ENCODE measurements at places on chromosomes 4 and X.
A peak's percentile ranks its signal among the peaks of the same experiment; 100 is the strongest.

GRCh38 chr4:4762909-4763821, 96.3 kb upstream of the MSX1 start:
- DNase-seq: peak; percentile 45

DNA sequence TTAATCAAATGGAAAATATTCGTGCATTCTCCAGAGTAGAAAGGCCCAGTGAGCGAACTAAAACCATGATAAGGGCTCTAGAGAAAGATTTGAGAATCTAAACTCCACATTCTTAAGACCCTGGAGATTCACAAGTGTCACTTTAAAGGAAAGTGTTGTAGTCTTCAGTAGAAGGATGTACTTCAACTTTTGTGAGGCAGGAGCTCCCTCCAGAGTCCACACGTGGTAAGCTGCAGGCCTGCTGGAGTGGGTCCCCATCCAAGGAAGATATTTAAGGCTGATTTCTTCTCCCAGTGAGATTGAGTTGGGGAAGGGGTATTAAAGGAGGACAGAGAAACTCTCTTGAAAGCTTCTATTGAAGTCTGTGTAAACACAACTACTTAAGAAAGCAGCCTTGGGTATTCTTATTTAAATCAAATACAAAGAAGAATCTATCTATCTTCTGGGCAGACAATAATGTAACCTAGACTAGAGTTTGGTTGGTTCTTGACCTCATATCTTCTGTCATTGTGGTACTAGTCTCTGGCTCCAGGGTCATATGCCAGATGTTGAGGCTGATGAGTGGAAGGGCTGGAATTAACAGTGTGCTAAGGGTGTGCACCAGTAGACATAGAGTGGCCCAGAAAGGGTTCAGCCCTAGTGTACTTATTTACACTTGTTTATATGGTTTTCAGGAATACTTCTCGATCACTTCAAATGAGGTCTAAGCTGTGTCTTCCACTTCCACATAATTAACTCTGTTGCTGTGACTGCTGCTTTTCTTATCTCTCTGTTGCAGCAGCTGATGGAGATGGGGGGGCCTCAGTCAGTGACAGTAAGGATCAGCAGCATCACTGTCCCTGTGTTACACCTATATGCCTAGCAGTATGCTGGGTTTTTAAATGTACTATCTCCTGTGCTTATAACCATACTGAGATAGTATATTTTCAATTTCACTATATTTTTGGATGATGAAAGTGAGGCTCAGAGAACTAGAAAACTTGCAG, 76.1 kb downstream of the HMGB2 start:
- peak; percentile 60 for DNase-seq

GRCh38 chrX:31543634-31544033, 471.8 kb upstream of the FTHL17 start:
- DNase-seq: peak; percentile 2

GRCh38 chrX:716136-716535, 85.5 kb downstream of the SHOX start:
- no peak for DNase-seq

DNA sequence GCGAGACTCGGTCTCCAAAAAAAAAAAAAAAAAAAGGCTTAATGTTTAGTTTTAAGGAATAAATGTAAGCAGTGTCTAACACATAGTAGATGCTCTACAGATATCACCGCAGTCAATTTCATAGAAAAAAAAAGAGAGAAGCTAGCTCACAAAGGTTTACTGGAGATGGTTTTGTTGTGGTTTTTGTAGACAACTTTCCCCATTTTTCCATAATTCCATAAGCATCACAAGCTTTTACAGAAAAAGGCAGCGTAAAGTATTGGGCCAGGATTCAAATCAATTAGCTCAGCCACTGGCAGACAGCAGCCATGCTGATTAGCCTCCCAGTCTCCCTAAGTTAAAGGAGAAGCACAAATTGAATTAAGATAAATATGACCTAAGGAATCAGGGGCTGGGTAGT, 1.5 kb downstream of the GRSF1 start:
- no peak for DNase-seq

DNA sequence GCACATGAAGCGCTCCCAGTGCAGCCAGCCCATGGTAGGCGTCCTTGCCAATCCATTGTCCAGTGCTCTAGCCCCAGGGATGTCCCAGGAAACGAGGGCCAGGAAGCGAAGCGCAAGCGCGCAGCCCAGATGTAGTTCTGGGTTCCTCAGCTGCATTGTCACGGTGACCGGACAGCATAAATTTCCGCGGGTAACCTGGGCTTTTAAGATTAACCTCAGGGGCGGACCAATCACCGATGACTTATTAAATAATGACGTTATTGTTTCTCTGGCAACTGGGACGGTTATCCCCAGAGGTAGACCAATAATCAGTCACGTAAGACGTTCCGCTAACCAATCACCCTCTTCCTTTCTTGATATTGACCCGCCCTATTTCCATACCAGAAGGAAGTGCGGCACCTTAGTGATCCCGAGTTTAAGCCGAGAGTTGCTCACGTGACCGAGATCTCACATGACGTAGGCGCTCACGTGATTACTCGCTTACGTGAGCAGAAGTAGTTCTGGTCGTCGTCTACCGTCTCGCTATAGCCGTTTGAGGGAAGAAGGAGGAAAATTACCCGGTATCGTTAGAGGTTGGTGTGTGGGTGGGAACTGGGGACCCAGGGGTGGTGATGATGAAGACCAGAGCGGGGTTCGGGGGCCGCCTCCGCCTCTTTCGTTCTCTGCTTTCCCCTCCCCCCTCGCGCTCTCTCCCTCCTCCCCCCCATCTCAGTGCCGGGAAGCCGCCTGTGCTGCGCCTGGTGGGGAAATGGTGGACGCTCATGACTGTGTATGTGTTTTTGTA, at the start of the genes GLA and HNRNPH2:
Gene GLA, minus strand, starts transcription at position 178 of the 784 bp plus-strand sequence. Its CDS starts 22 bp downstream, at position 156.
Gene HNRNPH2, plus strand, starts transcription at position 475 of the 784 bp plus-strand sequence. CDS start 3,767 bp downstream, outside the sequence.
- peak; percentile 95 for DNase-seq

- peak; percentile 11 for DNase-seq
Observed at GRCh38 chrX:15497865-15498264, 2.7 kb upstream of the BMX start.

GRCh38 chr4:143375326-143376073, 38.8 kb downstream of the GAB1 start:
- no peak for DNase-seq

DNA sequence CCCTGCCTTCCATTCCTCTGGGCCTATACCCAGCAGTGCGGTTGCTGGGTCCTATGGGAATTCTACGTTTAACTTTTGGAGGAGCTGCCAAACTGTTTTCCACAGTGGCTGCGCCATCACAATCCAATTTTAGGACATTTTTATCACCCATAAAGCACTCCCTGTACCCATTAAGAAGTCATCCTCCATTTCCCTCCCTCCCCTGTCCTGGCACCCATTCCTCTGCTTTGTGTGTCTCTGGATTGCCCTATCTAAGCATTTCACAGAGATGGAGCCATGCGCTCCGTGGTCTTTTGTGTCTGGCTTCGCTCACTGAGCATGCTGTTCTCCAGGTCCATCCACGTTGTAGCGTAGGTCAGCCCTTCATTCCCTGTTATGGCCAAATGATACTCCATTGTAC, 1.7 kb upstream of the OPN1LW start:
- DNase-seq: no peak

DNA sequence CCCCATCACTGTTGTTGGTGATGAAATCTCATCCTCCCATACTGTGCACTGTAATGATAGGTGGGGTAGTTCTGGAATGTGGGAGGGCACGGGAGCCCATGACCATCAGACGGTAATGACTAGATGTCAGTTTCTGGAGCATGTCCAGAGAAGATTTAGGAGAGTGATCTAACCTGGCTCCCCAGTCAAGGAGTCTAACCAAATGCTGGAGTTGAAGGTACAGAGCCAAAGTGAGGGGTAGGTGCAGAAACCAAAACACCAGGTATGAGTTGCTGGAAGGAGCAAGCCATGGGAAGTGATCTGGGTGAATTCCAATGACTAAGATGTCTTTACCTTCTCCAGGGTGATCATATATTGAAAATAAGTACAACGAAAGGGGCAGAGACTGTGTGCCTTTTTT, 296.9 kb downstream of the INPP4B start:
- no peak for DNase-seq

- no peak for DNase-seq
Observed at GRCh38 chr4:15117270-15117946, 115.1 kb downstream of the CPEB2 start.

GRCh38 chrX:64975491-64975890, 759 bp downstream of the ZC4H2 start:
- DNase-seq: peak; percentile 19

DNA sequence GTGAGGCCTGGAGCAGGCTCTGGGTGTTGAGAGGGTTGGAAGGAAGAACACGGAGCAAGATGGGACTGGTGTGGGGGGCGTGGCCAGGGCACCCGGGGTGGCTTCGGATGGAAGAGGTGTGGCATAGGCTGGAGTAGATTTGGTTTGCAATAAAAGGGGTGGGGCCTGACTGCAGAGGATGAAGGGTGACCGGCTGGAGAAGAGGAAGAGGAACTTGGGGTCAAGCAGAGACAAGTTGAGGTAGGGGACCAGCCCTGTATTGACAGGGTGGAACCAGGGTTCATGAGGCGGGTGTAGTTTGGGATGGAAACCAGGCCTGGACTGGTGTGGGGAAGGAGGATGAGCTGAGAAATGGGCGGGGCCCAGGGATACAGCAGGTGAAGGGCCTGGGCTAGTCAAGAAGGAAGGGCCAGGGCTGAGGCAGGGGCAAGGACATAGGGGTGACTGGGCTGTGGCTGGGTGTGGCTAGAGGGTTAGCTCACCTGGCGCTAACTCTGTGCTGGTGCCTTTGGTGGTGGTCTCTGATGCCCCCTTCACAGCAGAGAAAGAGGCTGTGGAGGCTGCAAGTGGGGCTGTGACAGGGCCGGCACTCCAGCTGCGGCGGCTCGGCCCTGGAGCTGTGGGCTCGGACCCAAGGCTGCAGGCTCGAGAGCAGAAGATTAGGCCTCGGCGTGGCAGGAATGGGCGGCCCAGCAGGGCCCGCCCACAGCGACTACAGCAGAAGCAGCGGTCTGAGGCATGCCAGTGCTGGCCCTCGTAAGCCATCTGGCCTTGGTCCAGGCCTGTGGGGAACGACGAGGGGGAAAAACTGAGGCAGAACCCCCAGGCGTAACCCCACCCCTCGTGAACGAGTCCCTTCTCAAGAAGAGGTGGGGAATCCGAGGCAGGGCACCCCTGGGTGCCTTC, 5.0 kb downstream of the PLP2 start:
- no peak for DNase-seq

DNA sequence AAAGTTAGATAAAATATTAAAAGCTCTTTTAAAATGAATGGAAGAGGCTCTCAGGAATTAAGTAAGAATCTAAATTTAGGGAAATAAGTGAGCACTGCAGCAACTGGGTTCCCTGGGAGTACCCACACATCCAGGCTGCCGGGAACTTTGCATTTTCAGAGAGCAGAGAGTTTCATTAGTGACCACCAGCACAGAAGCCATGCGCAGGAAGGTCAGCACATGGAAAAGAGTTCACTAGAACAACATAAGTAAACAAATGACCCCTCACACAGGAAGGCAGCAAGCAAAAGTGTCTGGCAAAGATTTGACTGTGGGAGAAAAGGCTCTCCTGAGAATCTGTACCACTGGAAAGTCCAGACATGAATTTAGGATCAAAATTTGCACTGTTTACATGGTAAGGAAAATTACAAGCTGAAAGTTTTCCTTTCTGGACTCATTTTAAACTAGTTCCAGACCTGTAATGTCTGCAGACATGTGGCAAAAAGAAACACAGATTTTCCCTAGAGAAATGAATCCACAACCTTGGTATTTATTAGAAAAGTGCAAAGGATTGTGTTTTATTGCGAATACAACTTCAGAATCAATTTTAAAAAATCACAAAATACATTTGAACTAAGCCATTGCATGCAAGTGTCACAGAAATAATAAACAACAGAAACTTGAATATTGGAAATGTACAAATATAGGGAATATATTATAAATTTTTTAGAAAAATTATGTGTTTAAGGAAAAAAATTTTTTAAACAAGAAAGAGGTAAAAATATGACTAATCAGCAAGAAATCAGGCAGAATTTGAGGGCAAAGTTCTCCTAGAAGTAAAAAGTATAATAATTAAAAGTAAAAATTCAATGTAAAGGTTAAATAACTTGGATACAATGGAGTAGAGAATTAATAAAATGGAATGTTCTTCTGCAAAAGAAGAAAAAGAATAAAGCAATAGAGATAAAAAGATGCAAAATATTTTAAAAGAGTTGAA, 18.4 kb upstream of the MYOZ2 start:
- DNase-seq: no peak
